ENCODE measurements at places on chromosomes 3 and 15.

- no peak for DNase-seq
Measured at GRCh38 chr3:139159356-139159755, 114.7 kb upstream of the PRR23C start.

DNA sequence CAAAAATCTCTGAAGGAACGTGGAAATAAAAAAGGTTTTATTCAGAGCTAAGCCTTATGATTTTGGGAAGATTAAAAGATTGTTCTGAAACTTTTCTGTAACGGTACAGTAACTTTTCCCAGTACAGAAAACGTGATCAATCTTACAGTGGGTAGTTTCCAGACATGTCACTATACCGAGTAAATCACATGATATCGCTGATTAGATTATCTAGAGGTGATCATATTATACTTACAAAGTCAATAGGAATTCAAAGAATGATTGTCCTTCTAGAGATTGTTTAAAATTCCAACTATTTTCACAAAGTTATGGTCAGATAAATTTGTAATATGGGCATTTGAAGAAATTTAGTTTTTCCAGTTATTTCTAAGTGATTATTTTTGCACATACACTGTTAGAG, 736.0 kb upstream of the GRM7 start:
- DNase-seq = no peak

- peak; percentile 30 for DNase-seq
Measured at GRCh38 chr15:89187986-89188514, 33.3 kb downstream of the RLBP1 start.

- DNase-seq = peak; percentile 84
Measured at GRCh38 chr15:29438703-29439055, 169.1 kb upstream of the NSMCE3 start.

GRCh38 chr3:113270068-113270467, 58.7 kb downstream of the BOC start:
- peak; percentile 6 for DNase-seq

GRCh38 chr3:53496984-53497383, 2.6 kb downstream of the CACNA1D start:
- no peak for DNase-seq

DNA sequence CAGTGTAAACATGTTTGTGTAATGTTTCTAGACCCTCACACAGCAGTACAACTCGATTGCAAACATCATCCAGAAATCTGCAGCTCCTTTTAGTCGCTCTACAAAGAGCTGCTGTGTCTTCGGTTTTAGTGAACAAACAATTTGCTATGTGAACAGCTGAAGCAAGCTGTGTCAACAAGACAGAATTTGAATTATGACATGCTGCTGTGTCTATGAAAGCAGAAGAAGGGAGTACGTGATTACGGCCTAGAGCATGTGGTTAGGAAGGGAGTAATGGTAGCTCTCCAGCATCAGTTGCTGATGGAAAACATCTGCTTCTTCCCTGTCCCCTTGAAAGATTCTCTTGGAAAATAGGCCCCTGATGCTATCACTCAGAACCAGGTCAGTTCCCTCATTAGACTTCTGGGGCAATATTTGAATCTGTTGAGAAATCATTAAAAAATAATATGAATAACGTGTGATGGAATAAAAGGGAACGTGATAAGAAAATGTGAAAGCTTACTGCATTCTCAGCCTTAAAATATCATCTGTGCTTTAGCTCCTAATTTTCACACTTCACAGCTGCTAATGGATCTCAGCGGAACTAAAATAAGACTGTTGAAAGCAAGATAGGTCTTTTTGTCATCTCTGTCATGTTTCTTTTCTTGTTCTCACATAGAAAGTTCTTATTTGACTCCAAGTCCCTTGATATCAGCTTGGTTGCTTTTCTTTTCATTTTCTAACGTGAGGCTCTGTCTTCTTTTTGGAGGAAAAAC, 891.5 kb downstream of the ROBO2 start:
- DNase-seq = peak; percentile 64
